ENCODE measurements at places on chromosomes 12 and 14. TPM values are rescaled to one million over a fixed set of nuclear protein-coding genes. Genes with fewer than 3 reads are reported as not detected.

The BHLHE41 gene
- 2.9 TPM for total RNA-seq

The HOXC13 gene
- total RNA-seq = not detected

- no peak overlapping the region for H3K4me3 ChIP-seq
- H3K4me1 ChIP-seq = no peaks in the 10 kb centered on the region
- H3K27me3 ChIP-seq = no peaks in the 10 kb centered on the region
- no peaks in the 10 kb centered on the region for H3K36me3 ChIP-seq
Measured at GRCh38 chr12:100027671-100028070, 42.9 kb upstream of the ANKS1B start.

The TMEM119 gene
- 34.6 TPM for total RNA-seq

GRCh38 chr12:17878714-17879113 lies 211.3 kb downstream of the RERGL start:
- H3K27ac ChIP-seq = no peak overlapping the region
- no peaks in the 10 kb centered on the region for H3K27me3 ChIP-seq
- no peaks in the 10 kb centered on the region for H3K36me3 ChIP-seq
- H3K4me1 ChIP-seq = no peaks in the 10 kb centered on the region
- no peak overlapping the region for H3K4me3 ChIP-seq
- no peak for DNase-seq

GRCh38 chr14:21042918-21043317 lies 756 bp downstream of the RNASE7 start:
- H3K4me3 ChIP-seq = no peak overlapping the region
- peaks cover 43% of the 10 kb centered on the region for H3K4me1 ChIP-seq
- H3K27ac ChIP-seq = no peak overlapping the region
- no peaks in the 10 kb centered on the region for H3K36me3 ChIP-seq
- no peaks in the 10 kb centered on the region for H3K27me3 ChIP-seq

The GNS gene
- 51.1 TPM for total RNA-seq

DNA sequence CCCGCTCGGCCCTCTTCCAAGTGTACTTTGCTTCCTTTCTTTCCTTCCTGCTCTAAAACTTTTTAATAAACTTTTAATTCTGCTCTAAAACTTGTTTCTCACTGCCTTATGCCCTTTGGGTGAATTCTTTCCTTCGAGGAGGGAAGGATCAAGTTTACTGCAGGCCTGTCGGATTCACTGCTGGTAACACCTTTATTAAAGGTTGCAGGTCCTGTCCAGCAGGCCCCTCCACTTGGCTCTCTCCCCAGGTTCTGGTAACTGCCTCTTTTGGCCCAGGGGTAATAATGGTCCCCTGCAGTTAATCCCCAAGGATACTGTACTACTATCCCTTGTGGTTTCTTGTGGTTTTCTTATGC lies 152.7 kb upstream of the EEA1 start:
- no peak overlapping the region for H3K4me3 ChIP-seq
- no peaks in the 10 kb centered on the region for H3K4me1 ChIP-seq
- H3K27ac ChIP-seq = no peak overlapping the region

GRCh38 chr12:4742416-4742970 lies 22.3 kb downstream of the GALNT8 start:
- H3K27me3 ChIP-seq = no peaks in the 10 kb centered on the region
- H3K4me1 ChIP-seq = no peaks in the 10 kb centered on the region
- no peak overlapping the region for H3K27ac ChIP-seq
- no peak overlapping the region for H3K4me3 ChIP-seq
- H3K36me3 ChIP-seq = no peaks in the 10 kb centered on the region

DNA sequence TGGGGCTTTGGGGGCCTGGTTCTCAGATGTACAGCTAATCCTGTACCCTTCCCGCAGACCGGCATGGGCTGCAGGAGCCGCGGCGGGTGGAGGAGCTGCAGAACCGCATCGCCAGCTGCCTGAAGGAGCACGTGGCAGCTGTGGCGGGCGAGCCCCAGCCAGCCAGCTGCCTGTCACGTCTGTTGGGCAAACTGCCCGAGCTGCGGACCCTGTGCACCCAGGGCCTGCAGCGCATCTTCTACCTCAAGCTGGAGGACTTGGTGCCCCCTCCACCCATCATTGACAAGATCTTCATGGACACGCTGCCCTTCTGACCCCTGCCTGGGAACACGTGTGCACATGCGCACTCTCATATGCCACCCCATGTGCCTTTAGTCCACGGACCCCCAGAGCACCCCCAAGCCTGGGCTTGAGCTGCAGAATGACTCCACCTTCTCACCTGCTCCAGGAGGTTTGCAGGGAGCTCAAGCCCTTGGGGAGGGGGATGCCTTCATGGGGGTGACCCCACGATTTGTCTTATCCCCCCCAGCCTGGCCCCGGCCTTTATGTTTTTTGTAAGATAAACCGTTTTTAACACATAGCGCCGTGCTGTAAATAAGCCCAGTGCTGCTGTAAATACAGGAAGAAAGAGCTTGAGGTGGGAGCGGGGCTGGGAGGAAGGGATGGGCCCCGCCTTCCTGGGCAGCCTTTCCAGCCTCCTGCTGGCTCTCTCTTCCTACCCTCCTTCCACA lies 7.6 kb downstream of the NR4A1 start:
- no peaks in the 10 kb centered on the region for H3K27me3 ChIP-seq
- no peak overlapping the region for H3K27ac ChIP-seq
- DNase-seq = no peak
- no peaks in the 10 kb centered on the region for H3K4me1 ChIP-seq
- H3K36me3 ChIP-seq = no peaks in the 10 kb centered on the region

The CBLN3 gene
- total RNA-seq = 1.7 TPM

The PPP1R1A gene
- total RNA-seq = 10.8 TPM

GRCh38 chr14:105858676-105859025 lies 332.3 kb downstream of the TMEM121 start:
- DNase-seq = no peak
- no peak overlapping the region for H3K4me3 ChIP-seq

DNA sequence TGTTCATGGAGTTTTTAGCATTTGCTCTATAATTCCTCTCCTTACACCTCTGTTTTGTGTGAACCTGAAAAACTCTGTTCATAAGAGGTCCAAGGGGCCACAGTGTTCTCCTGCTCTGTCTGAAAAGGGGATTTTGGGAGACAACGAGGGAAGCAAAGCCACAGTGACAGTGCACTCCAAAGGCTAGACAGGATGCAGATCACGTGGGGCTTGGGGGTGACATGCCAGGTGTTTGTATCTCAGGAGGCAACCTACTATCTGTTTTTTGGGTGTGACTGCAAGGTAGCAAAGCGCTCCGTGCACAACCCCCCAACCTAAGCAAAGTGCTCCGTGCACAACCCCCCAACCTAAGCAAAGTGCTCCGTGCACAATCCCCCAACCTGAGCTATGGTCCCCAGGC lies 5.1 kb upstream of the CHD4 start:
- no peak for DNase-seq
- peak overlapping the region; percentile 31 for H3K4me3 ChIP-seq
- H3K36me3 ChIP-seq = no peaks in the 10 kb centered on the region
- H3K27ac ChIP-seq = peak overlapping the region; percentile 94
- H3K4me1 ChIP-seq = peaks cover 33% of the 10 kb centered on the region

DNA sequence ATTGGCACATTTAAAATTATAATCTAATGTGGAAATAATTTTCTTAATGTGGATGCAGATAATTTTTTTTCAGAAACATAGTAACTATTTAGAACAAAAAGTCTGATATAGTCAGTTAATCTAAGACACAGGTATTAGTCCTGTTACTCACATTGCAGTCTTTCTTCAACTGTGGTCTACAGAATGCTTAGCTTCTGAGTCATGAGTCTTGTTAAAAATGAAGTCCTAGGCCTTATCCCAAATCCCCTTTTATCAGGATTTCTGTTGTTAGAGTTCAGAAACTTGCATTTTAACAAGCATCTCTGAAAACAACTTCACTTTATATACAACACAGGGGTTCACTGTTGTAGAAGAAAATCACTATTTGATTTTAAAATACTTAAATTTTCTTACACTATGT lies 112.2 kb downstream of the SLC16A7 start:
- H3K27me3 ChIP-seq = no peaks in the 10 kb centered on the region
- H3K4me1 ChIP-seq = no peaks in the 10 kb centered on the region
- no peak overlapping the region for H3K27ac ChIP-seq
- H3K4me3 ChIP-seq = no peak overlapping the region

The GALNT9 gene
- 1.5 TPM for total RNA-seq

- H3K4me3 ChIP-seq = no peak overlapping the region
- no peak for DNase-seq
- H3K4me1 ChIP-seq = peaks cover 10% of the 10 kb centered on the region
- H3K27ac ChIP-seq = peak overlapping the region; percentile 78
Measured at GRCh38 chr12:11756022-11756421, 106.5 kb downstream of the ETV6 start.

DNA sequence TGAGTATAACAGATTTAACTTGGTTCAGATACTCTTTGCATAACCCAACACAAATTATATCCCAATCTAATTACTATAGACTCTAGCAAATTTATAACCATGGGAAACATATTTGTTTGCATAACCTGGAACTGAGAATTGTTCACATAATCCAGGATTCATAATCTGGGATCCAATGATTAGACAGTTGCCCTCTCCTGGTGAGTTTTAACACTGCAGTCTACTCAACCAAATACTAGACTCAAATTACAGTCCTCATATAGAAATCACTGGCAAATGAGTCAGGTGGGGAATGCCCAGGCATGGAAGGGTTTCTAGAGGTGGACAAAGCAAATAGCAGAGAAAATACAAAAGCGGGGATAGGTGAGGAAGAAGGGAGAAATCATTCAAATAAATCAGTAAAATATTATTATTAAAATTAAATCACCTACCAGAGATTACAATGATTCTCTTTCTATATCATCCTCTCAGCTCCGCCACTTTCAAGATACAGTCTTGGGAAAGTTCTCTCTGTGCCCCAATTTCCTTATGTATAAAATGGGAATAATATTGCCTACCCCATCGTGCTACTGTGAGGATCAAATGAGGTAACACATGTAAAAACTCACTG lies 9.4 kb downstream of the GCH1 start:
- H3K4me3 ChIP-seq = no peak overlapping the region
- no peak for DNase-seq
- H3K36me3 ChIP-seq = no peaks in the 10 kb centered on the region
- no peak overlapping the region for H3K27ac ChIP-seq
- H3K4me1 ChIP-seq = no peaks in the 10 kb centered on the region

The SLC38A4 gene
- total RNA-seq = not detected

Measured in vagina (tissue), 2 donors.